ENCODE measurements at places on chromosomes 12 and 14.

DNA sequence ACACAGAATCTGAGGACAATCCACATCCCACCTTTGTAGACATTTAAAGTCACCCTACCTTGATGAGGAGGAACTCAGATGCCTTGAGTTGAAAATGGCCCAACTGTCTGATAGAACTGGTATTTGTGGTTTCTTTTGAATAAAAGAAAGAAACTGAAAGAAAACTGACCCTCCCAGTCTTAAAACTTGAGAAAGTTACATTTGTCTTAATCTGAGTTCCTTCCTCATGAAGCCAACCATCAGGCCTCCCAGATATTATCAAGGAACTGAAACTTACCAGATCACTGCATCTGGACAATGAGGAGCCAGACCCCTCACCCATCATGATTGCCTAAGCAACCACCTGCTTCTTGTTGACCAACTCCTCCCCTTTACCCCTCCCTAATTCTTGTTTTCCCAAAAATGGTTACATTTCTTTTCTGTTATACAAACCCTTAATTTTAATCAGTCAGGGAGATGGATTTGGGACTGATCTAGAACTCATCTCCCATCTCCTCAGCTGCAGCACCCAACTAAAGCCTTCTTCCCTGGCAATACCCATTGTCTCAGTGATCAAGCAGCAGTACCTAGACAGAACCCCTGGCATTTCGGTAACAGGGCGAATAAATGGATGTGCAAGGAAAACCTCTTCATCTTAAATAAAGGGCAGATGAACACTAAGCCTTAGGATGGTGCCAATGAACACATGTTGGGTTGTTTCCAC lies 72.0 kb upstream of the RESF1 start:
- DNase-seq, result no peak

DNA sequence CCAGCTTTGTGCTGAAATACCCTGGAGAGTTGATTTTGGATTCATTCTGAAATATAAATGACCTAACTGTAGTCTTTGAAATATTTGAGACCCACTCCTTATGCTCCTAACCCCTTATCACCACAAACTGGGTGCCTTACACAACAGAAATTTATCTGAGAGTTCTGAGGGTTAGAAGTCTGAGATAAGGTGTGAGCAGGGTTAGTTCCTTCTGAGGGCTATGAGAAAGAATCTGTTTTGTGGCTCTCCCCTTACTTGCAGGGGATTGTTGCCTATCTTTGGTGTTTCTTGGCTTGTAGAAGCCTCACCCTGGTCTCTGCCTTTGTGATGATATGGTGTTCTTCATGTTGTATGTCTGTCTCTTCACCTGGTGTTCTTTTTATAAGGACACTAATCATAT lies 91.7 kb downstream of the DERA start:
- DNase-seq, result no peak

GRCh38 chr12:114092981-114093380 lies 126.9 kb upstream of the RBM19 start:
- DNase-seq, result no peak

- DNase-seq, result no peak
Observed at GRCh38 chr14:36105401-36105800, 71.1 kb downstream of the PTCSC3 start.

DNA sequence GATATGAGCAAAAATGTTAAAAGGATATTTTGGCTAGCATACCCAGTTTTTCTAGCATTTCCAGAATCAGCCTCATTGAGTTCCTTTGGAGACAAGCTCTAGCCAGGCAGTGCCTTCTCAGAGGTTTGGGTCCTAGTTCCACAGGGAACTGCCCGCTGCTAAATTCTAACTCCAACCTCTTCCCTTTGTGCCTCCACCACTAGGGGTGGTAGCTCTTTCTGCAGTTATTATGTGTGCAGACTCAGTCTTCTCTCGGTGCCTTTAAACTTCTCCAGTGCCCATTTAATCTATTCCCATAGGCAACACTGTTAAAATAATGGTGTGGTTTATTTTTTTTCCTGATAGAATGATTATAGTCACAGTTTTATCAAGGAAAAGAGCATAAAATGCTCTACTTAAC lies 21.5 kb upstream of the SLC25A3 start:
- no peak for DNase-seq

GRCh38 chr14:23379366-23380196 lies 2.7 kb downstream of the CMTM5 start:
- peak; percentile 72 for DNase-seq

- no peak for DNase-seq
Observed at GRCh38 chr12:7339675-7340074, 35.8 kb downstream of the ACSM4 start.

DNA sequence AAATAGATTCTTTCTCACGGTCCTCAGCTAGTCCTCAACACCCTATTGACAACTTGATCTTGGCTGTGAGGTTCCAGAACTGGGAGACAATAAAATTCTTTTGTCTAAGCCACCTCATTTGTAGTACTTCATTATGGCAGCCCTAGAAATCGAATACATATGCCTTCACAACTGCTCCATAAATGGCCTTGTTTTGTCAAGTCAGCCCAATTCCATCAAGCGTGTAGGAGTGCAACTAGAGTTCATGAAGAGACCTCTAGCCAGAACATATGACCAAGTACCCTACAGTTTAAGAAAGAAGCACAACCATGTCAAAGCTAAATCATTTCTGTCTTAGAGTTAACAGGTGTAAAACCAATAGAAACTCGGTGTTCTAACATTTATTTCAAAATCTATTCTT lies 45.0 kb upstream of the PLEKHA5 start:
- no peak for DNase-seq

- no peak for DNase-seq
Observed at GRCh38 chr14:91866511-91867295, 633 bp downstream of the TC2N start.

GRCh38 chr12:109880938-109881337 lies 597 bp upstream of the GLTP start:
- DNase-seq, result no peak

DNA sequence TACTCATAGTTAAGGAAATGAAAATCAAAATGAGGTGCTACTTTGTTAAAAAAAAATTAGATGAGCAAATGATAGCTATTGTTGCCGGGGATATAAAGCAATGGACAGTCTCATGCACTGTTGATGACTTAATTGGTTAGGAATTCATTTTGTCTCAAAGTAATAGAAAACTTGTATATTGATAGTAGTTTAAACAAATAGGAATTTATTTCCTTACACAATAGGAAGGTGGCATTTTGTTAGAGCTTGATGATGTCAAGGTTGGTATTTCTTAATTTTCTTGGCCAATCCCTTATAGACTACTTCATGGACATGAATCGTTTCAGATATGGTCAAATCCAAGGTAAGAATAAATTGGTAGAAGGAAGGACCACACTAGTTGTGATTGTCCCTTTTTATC lies 7.8 kb downstream of the PRPF39 start:
- no peak for DNase-seq

DNA sequence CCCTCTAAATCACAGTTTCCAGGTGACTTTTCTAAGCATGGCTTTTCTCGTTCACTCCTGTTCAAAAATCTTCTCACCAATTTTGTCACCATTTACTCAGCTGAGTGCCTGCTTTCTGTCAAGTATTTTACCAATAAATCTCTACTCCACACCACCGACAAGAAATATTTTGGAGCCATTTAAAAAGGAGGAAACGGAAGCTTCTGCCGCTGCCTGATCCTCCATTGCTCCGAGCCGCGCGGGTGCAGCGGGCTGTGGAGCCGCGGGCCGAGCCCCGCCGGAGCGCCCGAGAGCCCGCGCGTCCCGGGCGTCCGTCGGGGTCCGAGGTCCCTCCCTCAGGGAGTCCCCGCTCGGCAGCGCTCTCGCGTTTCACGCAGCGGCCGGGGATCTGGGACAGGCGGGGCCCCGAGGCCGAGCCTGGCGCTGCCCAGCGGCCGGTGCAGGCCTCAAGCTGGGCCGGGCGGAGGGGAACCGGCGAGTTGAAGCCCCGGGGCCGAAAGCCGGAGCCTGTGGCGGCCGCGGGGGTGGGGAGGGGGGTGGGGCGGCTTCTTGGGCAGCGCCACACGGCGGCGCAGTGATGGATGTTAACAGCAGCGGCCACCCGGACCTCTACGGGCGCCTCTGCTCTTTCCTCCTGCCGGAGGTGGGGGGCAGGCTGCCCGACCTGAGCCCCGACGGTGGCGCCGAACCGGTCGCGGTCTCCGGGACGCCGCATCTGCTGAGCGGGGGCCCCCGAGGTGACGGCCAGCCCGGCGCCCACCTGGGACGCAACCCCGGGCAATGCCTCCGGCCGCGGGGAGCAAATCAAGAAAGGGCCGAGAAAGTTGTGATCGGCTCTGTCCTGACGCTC lies 1.1 kb upstream of the HEBP1 start:
- DNase-seq, result peak; percentile 33

DNA sequence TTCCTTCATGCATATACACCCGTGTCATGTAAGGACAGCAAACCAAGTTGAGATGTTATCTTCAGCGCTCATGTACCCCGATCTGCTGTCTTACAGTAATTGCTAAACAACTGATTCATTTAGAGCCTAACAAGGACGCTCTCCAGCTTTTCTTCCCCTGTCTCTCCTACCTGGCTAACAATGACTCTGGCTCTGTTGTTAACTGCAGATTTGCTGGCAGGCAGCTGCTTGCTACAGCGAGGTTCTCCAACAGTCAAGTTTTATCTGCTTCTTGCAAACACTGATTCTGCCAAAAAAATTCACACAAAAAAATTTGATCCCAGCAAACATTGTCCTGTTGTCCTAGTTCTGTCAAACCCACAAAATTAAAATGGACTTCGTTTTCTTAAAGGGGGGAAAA lies 101.6 kb downstream of the OTX2 start:
- DNase-seq, result no peak

DNA sequence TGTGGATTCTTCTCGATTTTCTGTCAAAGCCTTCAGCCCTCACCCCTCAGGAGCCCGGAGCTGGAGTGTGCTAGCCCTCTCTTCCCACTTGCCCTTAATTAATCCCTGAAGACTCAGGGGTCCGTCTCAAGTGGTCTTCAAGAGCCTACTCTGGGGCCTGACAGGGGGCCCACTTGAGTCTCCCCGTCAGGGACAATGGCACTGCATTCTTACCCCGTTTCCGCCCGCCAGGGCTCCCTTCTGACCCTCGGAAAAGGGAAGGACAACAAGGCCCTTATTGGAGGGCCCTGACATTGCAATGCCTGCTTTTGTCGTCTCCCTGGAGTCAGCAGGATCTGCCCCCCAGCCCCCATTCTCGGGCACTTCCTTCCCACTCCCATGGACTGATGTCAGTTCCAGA lies 34.4 kb downstream of the TBX3 start:
- DNase-seq, result no peak

DNA sequence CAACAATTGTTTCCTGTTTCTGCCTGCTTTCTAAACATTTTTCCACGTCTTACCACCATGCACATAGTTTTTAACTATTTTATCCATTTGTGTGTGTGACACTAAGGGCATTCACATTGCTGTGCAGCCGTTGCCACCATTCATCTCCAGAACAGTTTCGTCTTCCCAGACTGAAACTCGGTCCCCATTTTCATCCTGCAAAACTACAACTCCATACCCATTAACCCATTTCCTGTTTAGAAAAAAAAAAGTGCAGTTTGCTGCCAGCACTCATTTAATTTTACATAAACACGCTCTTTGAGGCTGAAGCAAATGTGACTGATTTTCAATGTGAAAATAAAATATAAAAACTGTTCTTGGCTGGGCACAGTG lies 15.5 kb downstream of the UBC start:
- no peak for DNase-seq

DNA sequence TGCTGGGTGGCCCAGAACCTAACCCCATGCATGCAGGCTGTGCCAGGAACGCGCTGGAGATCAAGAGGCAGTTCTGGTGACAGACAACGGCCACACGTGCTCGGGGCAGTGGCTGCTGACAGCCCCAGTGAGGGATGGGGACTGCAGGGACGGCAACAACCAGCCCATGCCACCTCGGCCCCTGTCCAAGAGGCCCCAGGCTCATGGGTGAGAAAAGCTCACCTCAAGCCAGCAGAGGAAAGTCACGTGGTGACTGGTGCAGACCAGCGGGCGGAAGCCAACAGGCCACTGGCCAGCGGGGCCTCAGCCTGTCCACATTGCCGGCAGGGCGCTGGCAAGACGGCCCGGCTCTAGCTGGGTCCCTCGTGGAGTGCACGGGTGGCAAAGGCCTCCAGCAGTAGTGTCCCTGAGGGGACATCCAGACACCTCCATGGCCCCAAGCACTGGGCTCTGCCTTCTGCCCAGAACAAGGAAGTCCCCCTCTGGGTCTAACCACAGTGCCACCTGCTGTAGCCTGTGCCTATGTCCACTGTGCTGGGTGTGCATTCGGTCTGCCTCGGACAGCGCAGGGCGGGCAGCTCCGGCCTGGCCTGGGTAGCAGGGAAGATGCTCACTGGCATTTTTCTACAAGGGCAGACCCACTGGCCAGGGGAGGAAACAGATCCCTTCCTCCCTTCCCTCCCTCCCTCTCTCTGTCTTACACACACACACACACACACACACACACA lies 134.1 kb downstream of the NCOR2 start:
- no peak for DNase-seq

GRCh38 chr12:54419088-54419887 lies at the start of gene ITGA5:
TSS of gene ITGA5 (minus strand) at chr12:54419266. CDS start at chr12:54419198, 68 bp downstream.
- peak; percentile 57 for DNase-seq

DNA sequence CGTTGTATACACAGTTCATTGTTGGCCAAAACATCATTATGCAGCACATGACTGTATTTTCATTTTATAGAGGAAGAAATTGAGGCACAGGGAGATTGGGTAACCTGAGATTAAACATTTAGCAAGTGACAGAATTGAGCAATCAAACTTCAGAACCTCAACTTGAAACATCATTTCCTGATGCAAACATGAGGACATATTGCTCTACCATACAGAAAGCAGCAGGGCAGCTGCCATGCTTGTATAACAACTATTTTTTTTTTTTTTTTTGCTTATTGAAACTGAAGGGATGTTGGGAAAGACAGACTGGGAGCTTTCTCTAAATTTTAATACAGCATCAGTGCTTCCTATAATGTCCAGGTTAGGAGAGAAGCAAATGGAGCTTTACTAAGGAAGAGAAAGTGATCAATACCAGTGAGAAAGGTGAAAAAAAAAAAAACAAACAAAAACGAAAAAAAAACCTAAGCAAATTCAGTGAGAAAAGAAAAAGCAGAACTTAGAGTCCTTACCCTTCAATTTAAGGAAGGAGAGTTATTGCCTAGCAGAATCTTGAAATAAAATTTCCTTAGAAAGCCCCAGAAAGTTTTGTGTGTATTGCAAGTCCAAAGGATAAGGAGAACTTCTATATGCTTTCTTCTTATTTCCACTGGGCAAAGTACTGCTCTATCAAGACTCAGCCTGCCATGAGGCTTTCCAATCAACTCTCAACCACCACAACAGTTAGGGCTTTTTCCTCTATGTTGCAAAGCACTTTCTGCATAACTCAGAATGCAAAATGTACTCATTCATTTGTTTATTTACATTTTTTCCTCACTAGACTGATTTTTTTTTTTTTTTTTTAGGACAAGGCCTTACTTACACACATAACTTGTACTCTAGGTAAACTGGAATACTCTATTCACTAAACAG lies 21.6 kb downstream of the BTG1 start:
- no peak for DNase-seq

GRCh38 chr14:56120091-56120691 lies 2.0 kb downstream of the PELI2 start:
- DNase-seq, result no peak

- DNase-seq, result no peak
Observed at GRCh38 chr14:37443461-37443860, 151.6 kb downstream of the FOXA1 start.

- DNase-seq, result no peak
Observed at GRCh38 chr14:52244997-52245396, 22.5 kb upstream of the PTGDR start.

All from stimulated activated CD4-positive, alpha-beta T cell treated with anti-CD3 and anti-CD28 coated beads, Interleukin-2, amount 100 ng/mL, for 24 hours (primary cell).